ENCODE measurements at places on chromosomes 3 and 15.

- no peak for DNase-seq
These were observed 1.0 kb downstream of the PDE12 start for GRCh38 chr3:57557085-57557537.

DNA sequence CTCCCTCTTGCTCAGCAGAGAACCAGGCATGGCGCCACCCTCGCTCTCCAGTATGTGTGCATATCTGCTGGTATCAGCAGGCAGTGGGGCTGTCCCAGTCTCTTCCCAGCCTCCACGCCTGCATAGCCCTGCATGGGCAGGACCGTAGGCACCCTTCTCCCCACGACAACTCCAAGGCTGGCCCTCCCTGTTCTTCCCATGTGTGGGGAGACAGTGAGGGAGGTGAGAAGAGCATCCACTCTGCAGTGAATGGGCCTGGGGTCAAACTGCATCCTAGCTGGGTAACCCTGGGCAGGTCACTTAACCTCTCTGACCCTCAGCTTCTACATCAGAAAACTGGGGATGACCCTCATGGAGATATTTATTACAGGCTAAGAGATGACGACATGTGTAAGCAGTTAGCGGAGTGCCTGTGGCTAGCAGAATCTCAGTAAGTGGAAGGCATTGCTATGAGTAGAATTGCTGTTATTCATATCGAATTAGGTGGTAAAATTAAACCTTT is 13.3 kb upstream of the SSUH2 start:
- no peak for DNase-seq

GRCh38 chr15:39934397-39935071 is 619 bp downstream of the EIF2AK4 start:
- DNase-seq: no peak

- DNase-seq: no peak
These were observed 8.9 kb upstream of the CMTM8 start for GRCh38 chr3:32229565-32229964.

Data from COR-L47 (cell line).